ENCODE measurements at places on chromosomes 16 and 17.

GRCh38 chr16:57535680-57536305 lies 578 bp downstream of the CCDC102A start:
- no peak for DNase-seq

- no peak for DNase-seq
Measured at GRCh38 chr17:1947229-1947742, 77.8 kb downstream of the RTN4RL1 start.

DNA sequence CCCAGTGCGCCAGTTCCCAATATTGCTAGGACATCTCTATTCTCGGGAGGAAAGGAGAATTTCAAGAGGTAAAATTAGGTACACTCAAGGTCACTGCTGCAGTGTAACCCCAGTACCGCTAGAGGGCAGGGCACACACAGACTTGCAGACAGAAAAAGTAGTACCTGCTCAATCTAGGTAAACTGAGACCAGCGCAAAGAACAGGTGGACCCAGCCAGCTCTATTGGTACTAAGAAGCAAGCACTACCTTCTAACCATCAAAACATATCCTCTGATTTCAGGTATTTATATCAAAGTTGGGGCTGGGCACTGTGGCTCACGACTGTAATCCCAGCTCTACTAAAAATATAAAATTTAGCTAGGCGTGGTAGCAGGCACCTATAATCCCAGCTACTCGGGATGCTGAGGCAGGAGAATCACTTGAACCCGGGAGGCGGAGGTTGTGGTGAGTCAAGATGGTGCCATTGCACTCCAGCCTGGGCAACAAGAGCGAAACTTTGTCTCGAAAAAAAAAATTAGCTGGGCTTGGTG lies 3.6 kb upstream of the WDR81 start:
- no peak for DNase-seq

- no peak for DNase-seq
Measured at GRCh38 chr16:80947239-80947638, 59.4 kb downstream of the CMC2 start.

GRCh38 chr17:75875182-75875939 lies 3.0 kb downstream of the TRIM47 start:
- no peak for DNase-seq

GRCh38 chr17:39629494-39629880 lies 2.7 kb downstream of the PPP1R1B start:
- DNase-seq: no peak

DNA sequence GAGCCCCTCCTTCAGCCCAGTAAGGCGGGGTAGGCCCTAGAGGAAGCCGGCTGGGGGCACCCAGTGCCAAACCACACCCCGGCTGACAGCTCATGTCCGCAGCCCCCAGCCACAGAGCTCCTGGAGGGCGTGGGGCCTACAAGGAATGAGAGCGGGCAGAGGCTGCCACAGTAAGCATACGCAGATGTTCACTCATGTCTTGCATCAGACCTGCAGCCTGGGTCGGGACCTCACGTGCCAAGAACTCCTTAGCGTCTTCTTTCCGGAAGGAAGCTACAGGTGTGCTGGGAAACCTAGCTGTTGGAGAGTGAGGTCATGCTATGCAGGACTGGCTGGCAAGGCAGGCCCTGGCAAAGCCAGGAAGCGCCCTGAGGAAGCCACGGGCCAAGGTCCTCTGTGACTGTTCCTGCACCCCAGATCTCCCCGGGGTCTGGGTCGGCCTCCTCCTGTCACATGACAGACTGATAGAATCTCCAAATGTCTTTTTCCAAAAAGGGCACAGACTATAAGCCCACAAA lies 1.6 kb downstream of the ZNF598 start:
- no peak for DNase-seq

- no peak for DNase-seq
Measured at GRCh38 chr16:75085556-75085955, 31.0 kb downstream of the LDHD start.

DNA sequence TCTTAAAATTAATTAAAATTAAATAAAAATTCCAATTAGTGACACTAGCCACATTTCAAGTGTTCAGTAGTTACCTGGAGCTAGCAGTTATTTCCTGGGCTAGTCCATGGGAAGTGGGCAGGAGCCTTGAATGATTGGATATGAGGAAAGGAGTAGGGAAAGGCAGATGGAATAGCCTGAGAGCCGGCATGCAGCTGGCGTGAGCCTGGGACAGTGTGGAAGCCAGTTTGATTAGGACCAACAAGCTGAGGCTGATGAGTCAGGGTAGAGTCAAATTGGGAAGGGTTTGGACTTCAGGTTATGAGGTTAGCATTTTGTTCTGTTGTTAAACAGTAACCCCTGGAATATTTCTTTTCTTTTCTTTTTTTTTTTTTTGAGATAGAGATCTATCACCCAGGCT lies 15.3 kb upstream of the GNA13 start:
- no peak for DNase-seq

- no peak for DNase-seq
Measured at GRCh38 chr16:15933781-15934180, 15.6 kb upstream of the ABCC1 start.

DNA sequence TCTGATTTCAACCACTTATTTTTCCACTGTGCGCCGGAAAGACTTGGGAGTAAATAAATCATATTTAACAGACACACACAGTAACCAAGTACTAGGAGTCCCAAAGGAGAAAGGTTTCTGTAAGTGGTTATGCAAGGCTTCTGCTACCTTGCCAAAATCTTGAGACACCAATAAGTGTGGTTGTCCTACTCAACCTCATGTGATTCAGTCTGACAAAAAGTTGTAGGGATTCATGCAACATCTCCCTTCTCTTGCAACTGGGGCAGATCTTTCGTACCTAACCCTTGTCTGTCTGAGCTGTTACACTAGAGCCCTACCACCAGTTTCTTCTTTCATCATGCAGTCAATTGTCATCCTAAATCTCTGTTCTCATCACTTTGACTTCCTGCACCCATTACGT lies 69.9 kb upstream of the NUDT7 start:
- no peak for DNase-seq

- no peak for DNase-seq
Measured at GRCh38 chr17:29049541-29050145, 6.7 kb downstream of the PIPOX start.

DNA sequence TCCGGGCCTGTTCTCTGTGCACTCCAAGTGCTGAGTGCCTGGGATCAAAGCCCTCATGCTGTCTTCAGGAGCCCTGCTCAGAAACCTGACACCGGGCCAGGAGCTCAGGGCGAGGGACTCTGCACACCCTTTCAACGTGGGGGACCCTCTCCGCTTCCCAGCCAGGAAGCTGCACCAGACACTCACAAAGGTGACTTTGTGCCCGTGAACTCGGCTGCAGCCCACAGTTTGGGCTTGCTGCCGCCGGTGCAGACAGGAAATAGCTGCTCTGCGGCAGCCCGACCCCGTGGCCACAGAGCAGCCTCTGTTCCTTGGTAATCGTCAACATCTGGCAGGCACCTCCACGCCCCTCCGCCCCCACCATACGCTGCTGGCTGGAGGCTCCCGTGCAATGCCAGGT lies 93.4 kb upstream of the METRNL start:
- no peak for DNase-seq

- no peak for DNase-seq
Measured at GRCh38 chr16:48347191-48347865, 37.9 kb downstream of the SIAH1 start.

GRCh38 chr17:57341611-57342540 lies 85.6 kb downstream of the MSI2 start:
- DNase-seq: no peak

DNA sequence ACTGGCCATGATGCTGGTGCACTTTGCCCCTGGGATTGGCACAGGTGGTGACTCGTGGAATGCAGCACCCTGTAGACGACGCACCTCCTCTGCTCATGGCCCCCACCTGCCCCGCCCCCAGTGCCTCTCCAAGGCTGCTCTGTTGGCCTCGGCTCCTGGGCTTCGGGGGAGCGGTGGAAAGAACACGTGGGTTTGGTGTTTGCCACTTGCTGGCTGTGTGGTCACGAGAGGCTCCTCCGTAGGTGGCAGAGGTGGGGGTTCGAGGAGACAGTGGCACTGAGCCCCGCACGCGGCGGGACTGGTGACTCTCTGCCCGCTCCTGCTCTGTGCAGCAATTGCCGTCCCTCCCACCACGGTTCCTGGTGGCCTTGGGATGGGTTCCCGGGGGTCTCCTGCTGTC lies 82.8 kb upstream of the ZNF750 start:
- DNase-seq: no peak

DNA sequence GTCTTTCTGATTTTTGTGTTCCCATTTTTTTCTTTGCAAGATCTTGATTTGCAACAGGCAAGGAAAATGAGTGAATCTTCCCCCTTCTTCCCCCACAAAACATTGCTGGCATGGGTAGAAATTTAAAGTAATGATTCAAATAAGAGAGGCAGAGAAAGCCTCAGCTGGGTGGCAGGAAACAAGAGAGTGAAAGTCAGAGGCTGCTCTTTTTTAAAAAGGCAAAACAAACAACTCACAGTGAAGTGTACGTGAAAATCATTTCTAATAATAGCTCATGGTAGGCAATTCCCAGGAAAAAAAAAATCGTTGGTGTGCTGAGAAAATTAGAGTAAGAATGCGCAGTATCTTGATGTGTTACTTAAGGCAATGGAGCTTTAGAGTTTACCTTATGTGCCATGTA lies 229.5 kb downstream of the FTO start:
- no peak for DNase-seq

GRCh38 chr16:2785101-2785991 lies 2.0 kb downstream of the PRSS33 start:
- DNase-seq: no peak

GRCh38 chr17:27573971-27574525 lies 56.9 kb upstream of the LGALS9 start:
- no peak for DNase-seq

DNA sequence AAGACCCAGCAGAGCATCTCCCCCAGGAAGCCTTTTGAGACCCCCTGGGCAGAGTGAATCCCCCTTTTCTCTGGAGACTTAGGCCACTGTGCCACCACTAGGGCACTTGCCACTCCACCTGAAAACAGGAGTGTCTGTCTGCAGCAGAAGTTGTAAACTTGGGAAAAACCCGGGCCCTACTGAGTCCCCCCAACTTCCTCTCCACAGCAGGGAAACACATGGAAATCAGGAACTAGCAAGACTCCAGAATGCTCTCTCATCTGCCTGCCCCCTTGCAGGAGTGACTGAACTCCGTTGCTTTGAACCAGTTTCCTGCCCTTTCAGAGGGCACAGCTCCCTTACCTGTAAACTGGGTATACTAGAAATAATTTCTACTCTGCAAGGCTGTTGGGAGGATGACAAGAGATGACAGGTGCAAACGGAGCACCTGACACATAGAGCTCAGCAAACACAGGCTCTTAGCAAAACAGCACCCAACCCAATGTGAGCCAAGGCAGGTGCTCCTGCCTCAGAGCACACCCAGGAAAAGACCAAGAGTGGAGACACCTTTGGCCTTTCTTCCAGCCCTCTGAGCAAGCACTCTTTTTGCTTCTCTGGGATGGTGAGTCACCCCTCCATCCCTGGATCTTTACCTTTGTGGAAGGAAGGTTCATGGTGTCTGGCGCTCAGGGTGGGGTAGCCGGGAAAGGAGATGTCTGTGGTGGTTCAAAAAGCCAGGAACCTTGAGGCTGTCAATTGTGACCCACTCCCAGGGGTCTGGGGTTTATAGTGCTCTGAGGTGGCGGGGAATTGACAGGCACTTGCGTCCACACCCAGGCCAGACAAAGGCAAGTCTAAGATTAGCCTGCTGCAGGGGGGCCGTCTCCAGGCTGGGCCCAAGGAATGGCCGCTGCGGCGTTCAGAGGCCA lies at the start of gene HCRT:
HCRT (minus strand) TSS at position 740 of the 908 bp plus-strand sequence; CDS start at position 653, 87 bp downstream.
- DNase-seq: no peak

DNA sequence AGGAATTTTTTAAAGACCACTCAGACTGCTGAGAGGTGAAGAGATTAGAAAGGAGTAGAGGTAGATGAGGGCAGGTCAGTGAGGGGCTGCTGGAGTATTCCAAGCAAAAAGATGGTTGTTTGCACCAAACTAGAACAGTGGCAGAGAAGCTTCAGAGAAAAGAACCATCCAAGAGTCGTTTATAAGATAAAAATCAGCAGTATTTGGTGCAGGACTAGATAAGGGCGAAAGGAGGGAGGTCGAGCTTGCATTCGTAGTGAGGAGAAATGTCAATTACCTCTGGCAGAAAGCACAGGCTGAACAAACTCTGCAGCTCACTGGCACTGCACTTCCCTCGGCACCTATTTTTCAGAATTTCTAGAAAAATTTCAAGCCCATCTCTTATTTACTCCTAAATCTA lies 9.6 kb downstream of the TEX2 start:
- no peak for DNase-seq

DNA sequence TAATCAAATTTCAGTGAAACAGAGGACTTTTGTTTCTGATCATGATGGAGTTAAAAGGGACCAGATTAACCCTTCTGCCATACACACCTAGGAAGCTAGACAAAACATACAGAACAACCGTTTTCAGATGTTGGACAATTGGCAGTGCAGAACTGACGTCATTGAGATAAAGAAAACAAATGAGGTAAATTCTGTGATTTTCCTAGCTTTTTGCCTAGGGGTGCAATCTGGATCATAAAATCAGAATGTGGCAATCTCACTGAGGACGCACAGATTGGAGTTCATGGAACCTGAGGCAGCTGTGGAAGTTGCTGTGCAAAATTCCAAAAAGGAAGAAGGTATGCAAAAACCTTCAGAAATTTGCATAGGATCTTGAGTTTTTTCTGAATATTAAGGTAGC lies 15.0 kb upstream of the USP32 start:
- no peak for DNase-seq

DNA sequence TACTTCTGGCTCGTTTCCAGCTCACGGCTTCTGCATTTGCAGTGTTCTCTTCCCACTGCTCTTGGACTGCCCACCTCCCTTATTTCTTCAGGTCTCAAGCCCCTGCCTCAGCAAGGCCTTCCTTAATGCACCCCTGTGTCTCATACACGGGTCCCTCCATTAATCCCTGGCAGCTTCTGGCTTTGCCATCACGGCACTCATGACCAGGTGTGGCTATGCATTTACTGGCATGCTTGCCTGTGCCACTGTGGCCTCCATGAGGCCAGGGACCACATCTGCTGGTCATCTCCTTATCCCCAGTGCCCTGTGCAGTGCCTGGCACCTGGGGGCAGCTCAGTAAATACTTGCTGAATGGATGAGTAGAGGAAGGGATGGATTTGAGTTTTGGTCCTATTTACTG lies 114.1 kb downstream of the C16orf78 start:
- DNase-seq: no peak

GRCh38 chr17:41013181-41013580 lies 4.3 kb upstream of the KRTAP3-1 start:
- no peak for DNase-seq

- DNase-seq: no peak
Measured at GRCh38 chr17:80706463-80706867, 161.8 kb downstream of the RPTOR start.

- DNase-seq: no peak
Measured at GRCh38 chr17:7853691-7854038, 1.2 kb upstream of the TMEM88 start.
